T-cell (primary cell): ENCODE measurements at places on chromosomes 4 and X. TPM values are rescaled to one million over a fixed set of nuclear protein-coding genes. Genes with fewer than 3 reads are reported as not detected.

- no peak for DNase-seq
Observed at GRCh38 chr4:7770224-7771050, 169.2 kb downstream of the AFAP1 start.

DNA sequence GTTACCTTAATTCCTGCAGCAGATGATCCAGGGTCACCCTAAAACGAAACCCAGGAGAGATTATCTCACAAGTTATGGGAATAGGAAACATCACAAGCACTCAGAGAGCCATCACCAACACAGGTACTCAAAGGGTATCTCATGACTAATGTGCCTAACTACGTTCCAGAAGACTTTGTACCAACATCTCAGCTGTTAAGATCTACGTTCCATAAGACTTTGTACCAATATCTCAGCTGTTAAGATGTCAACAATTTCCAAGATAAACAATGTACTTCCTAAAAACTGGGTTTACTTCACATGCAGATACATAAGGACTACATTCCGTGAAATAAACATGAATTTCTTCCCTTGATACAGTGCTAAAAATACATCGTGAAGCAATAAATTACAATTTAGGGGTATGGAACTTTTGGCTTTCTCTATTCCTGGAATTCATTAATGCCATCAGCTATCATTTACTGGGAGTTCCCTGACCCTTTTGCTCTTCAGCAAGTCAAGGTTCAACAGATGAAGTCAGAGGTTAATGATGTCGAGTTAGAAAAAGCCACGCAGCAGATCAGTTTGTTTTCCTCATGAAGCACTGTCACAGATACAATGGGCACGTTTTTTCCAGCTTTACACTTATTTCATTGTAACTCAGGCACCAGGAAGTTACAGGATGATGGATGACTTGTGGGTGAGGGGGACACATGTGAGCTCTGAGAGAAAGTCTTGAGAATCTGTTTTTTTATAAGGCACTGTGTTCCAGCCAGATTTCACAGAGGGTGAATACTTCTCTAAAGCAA, 127.0 kb upstream of the ETNPPL start:
- DNase-seq: no peak

DNA sequence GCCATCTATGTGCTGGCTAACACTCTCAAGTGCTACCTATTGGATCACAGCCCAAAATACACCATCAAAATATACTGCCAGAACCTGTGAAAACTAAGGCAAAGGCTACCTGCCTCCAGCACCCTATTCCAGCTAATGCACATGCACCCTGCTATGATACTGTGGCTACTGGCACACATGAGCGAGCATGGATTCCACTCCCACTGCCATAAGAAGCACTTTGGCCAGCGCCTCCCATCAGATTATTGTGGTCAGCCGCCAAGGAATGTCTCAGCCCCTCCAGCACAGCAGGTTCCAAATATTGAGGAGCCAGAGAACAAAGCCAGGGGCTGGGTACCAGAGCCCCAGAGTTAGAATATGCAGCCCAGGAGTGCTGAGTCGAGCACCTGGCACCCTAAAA, 32.5 kb upstream of the TMPRSS11F start:
- DNase-seq: no peak

DNA sequence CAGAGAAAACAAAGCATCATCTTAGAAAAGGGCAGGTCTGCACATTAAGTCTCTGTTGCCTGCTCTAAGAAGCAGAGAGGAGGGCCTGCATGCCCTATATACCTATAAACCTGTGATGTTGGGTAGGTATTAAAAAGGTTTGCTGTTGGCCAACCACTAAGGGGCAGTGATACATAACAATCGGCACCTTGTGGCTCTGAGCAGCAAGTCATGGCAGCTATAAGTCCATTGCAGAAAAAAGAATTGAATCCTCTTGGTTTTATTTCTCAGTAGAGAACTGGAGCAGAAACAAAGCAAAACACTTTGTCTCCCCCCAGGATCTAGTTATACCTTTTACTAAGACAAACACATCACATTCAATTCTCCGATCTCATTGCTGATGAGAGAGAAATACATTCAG, 1364.4 kb downstream of the STIM2 start:
- no peak for DNase-seq

- no peak for DNase-seq
Observed at GRCh38 chr4:13537011-13537831, 7.1 kb downstream of the NKX3-2 start.

DNA sequence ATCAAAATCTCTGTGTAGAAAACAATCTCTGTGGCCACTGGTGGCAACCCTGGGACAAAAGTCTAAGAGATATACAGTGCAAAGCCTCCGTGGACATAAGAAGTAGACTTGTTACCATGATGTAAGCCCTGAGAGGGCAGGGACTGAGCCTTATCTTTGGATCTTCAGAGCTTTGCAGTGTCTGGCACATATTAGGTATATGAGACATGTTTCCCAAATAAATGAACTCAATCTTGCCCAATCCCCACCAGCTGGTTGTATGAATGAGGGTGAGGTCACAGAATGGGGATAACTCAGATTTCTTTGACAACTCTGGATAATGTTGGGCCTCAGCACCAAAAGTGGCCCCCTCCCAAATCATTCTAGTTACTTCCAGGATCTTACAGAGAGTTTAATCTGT, 511.4 kb upstream of the DIPK2B start:
- DNase-seq: no peak

DNA sequence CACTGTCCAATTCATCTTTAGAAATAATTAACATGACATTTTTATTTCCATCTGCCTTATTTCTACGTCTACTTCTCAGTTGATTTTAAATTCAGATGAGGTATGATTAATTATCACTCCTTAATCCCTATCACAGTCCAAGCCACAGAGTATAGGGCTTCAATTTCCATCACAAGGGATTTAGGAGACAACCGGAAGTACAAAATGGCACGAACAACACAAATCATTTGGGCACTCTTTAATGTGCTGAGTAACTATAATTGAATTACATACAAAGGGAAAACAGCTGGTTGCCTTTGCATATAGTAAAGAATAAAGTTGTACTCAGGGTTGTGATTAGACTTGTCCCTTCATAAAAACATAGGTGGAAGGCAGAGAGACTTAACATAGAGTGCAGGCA, 290.4 kb upstream of the MAGEB16 start:
- DNase-seq: no peak

GRCh38 chr4:34010751-34011519, 2233.4 kb downstream of the ARAP2 start:
- no peak for DNase-seq

- DNase-seq: peak; percentile 52
Observed at GRCh38 chrX:40097504-40098263, at the start of gene BCOR. TSS of gene BCOR (minus strand) at chrX:40097958. CDS start at chrX:40077929, 20,029 bp downstream.

The AWAT2 gene
- not detected for total RNA-seq

The AVPR2 gene
- not detected for total RNA-seq

The ZNF182 gene
- 11.4 TPM for total RNA-seq
